ENCODE measurements at places on chromosomes 5 and 9.

- DNase-seq, result peak; percentile 67
Observed at GRCh38 chr5:43038496-43038989, 1.6 kb downstream of the ANXA2R start.

- no peak for DNase-seq
Observed at GRCh38 chr5:95962785-95963184, 1.1 kb upstream of the ELL2 start.

- DNase-seq, result no peak
Observed at GRCh38 chr9:129595311-129595741, 25.6 kb downstream of the C9orf50 start.

DNA sequence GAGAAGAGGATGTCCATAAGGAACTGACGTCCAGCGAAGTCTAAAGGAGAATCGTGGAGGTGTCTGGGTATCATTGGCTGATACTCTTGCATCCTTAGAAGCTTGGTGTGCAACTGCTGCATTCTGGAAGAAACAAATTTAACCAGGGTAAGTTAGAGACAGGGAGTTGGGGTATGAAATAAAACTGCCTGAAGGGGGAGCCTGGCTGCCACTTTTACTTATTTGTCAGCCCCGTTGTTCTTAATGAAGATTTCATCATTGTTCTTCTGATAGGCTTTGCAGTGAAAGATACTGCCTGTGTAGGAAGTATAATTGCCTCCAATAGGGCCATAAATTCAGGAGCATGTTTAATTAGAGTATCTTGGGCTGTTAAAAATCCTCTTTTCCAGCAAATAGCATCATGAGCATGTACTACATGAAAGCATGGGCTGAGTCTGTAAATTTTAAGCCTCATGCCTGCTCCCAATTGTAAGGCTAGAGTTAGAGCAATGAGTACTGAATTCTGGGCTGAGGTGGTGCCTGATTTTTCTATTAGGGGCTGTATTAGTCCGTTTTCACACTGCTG, 1264.5 kb upstream of the ACO1 start:
- DNase-seq, result no peak

- peak; percentile 69 for DNase-seq
Observed at GRCh38 chr5:142012186-142012785, 541 bp downstream of the GNPDA1 start.

DNA sequence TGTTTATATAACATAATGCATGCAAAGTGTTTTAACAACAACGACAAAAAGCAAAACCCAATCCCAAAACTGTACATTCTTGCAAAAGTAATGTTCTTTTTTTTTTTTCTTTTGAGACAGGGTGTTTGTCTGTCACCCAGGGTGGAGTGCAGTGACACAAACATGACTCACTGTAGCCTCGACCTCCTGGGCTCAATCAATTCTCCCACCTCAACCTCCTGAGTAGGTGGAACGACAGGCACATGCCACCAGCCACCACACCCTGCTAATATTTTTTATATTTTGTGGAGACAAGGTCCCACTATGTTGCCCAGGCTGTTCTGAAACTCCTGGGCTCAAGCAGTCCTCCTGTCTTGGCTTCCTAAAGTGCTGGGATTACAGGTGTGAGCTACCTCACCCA, 13.6 kb upstream of the HAVCR1 start:
- DNase-seq, result no peak

GRCh38 chr9:101528015-101528414, 5.6 kb upstream of the RNF20 start:
- DNase-seq, result no peak

DNA sequence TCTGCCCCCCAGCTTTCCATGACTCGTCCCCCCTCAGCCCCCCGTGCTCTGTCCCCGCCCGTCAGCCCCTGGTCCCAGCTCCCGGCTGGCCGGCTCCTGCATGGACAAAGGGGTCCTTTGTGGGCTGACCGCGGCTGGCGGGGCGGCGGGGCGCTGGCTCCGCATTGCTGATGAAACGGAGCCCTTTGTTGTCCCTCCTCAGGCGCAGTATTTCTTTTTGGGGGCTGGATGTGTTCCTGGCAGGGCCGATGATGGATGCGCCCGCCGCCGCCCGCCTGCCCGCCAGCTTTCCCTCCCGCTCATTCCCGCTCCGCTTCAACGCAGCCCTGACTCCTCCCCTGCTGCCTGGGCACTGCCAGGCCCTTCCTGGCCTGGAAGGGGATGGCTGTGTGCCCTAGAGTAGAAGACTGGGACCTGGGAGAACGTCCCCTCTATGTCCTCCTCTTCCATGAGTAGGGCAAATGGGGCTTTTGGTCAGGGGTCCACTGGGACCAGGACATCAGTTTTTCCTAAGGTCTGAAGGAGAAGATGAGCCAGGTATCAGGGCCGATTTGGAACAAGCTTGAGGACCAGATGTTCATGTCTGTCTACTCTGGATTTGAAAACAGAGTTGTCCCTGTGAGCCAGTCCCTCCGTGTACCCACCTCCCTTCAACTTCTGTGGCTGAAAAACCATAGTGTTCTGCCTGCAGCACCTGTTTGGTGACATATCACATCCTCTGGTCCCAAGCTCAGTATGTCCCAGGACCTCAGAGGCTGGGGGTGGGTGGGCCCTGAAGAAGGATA, 29.0 kb downstream of the CXXC5 start:
- DNase-seq, result no peak

DNA sequence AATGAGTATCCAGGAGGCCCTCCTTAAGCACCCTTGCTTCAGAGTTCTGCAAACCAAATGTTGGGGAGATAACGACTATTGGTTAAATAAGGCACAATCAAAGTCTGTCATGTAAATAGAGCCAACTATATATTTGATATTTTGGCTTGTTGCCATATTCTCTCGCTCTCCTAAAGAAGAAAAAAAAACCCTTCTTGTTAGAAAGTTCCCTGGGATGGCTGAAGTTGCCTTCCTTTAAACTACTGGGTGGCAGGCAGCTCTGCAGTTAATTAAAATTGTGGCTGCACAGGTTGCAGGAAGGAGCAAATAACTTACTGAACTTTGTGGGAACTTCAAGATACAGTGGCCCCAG, 227.0 kb upstream of the ANKRD55 start:
- DNase-seq, result no peak

DNA sequence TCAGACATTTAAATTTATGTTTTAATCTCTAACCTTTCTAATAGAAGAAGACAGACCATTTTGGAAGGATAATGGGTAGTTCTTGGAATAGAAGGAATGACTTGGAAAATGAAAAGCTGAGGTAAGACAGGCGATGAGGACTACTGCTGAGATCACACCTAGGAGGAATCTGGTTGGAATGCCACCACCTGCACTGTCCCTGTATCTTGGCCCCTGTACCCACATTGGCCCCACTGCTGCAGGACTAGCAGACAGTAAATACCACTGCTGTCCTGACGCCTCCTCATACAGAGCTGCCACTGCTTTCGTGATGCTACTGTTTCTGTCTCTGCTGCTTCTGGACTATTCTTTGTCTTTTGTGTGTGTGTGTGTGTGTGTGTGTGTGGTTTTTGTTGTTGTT, 359.8 kb downstream of the TMEM232 start:
- no peak for DNase-seq

DNA sequence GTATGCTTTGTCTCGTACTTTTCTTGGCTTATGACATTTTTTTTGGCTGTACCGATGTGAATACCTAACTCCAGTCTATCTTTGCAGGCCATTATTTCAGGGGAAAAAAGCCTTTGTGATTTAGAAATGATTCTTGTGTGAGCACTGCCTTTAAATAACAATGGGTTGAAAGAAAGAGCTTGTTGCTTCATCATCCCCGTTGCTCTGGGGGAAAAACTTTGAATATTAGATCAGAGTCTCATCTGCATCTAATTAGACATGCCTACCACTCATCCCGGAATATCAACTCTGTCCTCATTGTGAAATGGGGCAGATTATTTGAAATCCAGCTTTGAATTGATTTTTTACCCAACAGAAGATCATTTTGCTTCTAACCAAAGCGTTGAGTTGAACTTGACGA, 13.5 kb downstream of the CXCL14 start:
- no peak for DNase-seq

DNA sequence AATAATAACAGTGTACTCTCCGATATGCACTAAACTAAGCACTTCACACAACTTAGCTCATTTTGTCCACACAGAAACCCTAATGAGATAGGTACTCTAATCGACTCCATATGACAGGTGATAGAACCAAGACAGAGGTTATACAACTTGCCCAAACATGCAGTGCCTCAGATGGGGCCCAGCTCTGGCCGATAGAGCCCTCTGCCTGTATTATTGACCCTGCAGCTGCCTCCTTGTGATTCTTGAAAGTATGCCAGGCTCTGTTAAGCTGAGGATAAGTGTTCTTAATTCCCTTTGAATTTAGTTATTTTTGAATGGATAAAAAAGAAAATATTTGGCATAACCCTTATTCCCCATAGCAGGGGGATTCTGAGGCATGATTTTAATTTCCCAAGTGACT, 78.5 kb downstream of the HMHB1 start:
- DNase-seq, result no peak

- DNase-seq, result no peak
Observed at GRCh38 chr5:73486119-73486899, 11.9 kb upstream of the BTF3 start.

GRCh38 chr9:26462751-26463150, 429.9 kb downstream of the CAAP1 start:
- no peak for DNase-seq

GRCh38 chr9:126630458-126631237, 16.9 kb downstream of the LMX1B start:
- DNase-seq, result no peak

DNA sequence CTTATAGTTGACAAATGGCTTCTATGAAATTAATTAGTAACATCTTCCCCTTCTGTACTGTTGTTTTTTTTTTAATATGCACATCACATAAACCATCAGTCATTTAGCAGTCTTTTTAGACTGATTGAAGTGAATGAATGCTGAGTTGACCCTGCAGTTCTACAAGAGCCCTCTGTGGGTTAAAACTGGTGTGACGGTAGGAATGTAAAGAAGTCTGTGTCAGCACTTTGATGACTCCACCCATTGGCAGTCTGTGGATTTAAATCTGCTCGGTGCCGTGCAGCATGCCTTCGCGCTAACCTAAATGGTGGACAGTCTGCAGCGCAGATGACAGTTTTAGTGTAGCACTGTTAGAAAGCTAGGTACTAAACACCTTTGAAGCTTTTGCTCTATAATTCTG, 3.1 kb downstream of the GTF3C4 start:
- no peak for DNase-seq

DNA sequence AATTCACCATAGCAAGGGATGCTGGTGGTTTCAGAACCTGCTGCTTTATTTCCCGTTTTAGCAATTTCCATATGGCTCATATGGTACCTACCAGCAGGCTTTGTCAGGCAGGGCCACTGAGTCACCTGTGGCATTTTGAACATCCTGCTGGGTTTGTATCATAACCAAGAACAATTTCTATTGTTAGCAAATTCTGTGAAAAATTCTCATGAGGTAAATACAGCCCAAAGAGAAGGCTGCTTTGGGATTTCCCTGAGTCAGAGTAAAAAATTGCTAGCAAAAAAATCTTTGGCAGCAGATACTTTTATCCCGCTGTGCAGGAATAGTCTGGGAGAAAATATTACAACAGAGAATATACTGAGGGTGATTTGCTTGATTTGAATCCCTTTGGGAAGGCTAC, 52.7 kb downstream of the PRR16 start:
- no peak for DNase-seq

- no peak for DNase-seq
Observed at GRCh38 chr5:132365213-132365612, 4.3 kb upstream of the SLC22A5 start.

- DNase-seq, result no peak
Observed at GRCh38 chr9:92723299-92723625, 41.4 kb downstream of the BICD2 start.

GRCh38 chr5:138975098-138975847, 100.1 kb upstream of the LRRTM2 start:
- DNase-seq, result no peak

DNA sequence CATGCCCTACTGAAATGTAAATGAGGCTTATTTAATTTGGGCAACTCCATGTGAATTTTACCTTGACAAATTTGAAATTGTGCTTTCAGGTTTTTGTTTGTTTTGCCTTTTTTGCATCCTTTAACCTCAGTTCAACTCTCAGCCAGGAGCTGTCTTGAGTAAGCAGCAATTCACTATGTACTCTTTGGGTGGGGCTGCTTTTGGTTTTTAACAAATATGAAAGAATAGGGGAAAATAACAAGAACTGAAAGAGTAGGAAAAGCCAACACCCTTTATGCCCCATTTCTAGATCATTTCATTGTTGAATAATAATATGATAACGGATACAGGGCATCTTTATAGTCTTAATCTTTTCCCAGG, 192.0 kb downstream of the ARHGAP26 start:
- no peak for DNase-seq

DNA sequence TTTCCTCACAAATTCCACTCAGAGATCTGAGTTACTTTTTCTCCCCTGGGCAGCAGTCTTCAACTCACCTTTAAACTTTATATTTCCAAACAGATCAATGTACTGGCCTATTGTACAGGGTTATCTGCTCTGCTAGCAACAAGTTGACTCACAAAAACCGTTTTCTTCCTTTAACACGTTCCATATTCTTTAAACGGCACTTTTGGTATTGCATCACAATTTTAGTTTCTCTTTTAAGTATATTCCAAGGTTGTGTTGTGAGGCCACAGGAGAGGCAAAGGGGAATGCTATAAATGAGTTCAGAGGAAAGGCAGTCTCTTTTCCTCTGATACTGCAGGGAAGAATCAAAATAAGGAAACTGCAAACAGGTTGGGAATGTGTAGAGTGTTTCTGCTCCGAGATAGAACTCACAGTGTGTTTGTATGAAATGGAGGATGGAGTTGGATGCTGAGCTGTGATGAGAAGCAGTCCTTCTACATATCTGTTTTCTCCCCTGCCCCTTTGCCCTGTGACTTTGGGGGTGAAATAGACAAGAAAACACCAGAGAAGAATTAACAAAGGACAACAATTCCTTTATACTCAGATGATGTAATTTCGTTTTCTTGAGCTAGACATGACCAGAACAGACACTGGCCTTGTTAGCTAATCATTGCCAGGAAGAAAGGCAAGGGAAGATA, 9.9 kb upstream of the ALDOB start:
- no peak for DNase-seq

GRCh38 chr5:32542216-32543059, 42.9 kb upstream of the SUB1 start:
- no peak for DNase-seq

GRCh38 chr5:14286574-14287421, 143.7 kb downstream of the TRIO start:
- DNase-seq, result no peak

DNA sequence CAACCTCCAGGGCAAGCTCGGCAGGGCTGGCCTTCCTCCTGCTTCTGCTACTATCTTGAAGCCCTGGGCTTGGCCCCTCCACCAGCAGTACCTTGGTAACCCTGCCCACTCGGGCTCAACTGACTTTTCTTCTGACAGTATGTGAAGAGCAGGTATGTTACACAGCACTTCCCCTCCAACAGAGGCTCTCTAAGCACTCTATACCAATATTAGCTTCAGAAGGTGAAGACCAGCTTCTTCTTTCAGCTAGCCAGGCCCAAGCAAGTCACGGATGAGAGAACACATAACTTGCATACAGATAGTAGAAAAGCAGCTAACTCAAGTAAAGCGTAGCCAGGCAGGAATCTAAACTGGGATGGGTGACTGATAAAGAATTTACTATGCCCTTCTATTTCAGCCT, 64.3 kb downstream of the FEM1C start:
- DNase-seq, result no peak

All from mucosa of descending colon (tissue), 3 donors.